ENCODE measurements at places on chromosomes 3 and 15.

- no peak for DNase-seq
Observed at GRCh38 chr3:81041331-81041730, 720.1 kb downstream of the GBE1 start.

GRCh38 chr3:158483701-158484235 is 87.2 kb upstream of the MLF1 start:
- no peak for DNase-seq

DNA sequence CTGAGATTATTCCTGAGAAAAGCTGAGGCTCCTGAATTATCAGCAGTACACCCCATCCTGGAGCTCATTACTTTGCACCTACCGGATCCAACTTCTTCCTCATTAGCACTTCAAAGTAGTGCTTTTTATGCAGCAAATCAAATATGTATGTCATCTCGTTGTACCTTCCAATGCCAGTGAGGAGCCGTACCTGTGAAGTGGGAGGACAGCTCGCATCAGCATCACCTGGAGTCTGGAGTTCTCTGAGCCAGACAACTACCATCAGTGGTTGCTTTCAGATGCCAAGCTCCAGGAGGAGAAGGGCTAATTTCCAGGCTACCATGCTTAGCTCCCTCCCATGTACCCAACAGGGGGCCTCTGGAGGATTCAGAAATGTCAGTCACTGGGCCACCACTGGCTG is 32.4 kb downstream of the EIF3J start:
- DNase-seq, result no peak

- no peak for DNase-seq
Observed at GRCh38 chr15:66858423-66859207, 156.6 kb downstream of the SMAD6 start.

DNA sequence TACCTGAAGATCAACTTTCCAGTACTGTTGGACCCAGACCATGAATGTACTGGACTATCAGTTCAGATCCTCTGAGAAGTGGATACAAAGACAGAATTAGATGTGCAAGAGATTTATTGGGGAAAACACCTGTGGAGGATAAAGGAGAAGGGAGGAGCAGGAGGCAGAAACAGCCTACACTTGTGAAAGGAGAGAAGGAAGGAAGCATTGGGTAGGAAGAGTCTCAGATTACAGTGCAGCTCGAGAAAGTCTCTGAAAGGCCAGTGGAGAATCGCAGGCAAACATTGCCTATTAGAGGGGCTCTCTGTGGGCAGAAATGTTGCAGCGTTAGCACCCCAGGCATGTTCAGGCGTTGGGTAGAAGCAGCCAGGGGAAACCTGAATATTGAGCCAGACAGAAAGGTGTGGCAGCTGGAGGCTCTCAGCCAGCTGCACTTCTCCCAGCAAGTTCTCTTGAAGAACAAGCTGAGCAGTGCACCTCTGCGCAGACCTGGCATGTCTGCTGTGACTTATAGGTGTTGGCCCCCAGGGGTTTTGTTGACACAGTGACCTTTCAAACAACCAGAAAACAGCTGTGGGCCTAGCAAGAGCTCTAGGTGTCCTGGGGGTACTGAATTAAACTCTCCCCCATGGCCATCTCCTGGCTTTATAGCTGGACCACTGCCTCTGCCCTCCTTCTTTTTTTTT is 7.0 kb downstream of the CHST14 start:
- no peak for DNase-seq

DNA sequence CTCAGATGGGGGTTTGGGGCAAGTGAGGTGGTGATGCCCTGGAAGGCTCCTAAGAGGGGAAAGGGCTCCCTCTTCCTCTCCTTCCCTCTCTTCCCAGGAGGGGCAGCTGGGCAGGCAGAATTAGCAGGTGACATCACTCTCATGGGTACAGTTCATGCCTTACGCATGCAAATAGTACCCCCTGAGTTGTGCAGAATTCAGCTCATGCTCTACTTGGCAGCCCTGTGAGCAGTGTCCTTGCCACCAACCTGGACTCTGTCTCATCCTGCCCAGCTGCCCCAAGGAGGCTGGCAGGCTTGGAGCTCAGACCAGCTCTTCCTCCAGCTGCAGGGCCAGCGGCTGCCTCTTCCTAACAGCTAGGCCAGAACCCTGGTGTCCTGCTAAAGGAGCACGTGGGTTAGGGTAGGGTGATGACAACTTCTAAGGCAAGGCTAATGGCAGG is 3.3 kb downstream of the CHAC1 start:
- DNase-seq, result no peak

GRCh38 chr15:30990036-30990435 is 1.4 kb downstream of the MTMR10 start:
- peak; percentile 13 for DNase-seq

DNA sequence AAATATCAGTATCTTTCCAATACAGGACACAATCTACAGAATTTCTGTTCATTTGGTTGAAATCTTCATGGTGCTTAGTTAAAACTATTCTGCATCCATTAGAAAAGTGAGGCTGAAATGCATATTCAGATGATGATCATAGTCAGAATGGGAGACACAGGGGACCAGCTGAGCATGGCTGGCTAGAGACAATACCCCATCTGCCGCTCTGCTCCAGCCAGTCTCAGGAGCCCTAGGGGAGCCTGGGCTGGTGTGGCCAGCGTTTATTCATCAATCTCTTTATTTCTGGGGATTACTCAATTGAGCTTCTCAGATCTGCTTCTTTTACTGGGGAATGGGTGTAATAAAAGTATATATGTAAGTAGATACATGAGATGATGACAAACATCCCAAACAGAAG is 470.9 kb upstream of the CDIN1 start:
- no peak for DNase-seq

All from mesendoderm (in vitro differentiated cells).